ENCODE measurements at places on chromosomes 5 and 9. TPM values are rescaled to one million over a fixed set of nuclear protein-coding genes. Genes with fewer than 3 reads are reported as not detected.

The CYSRT1 gene
- total RNA-seq, result 0.51 TPM

The DND1 gene
- total RNA-seq, result under 0.01 TPM

The CNTNAP3 gene
- total RNA-seq, result under 0.01 TPM

The ARL14EPL gene
- not detected for total RNA-seq

The PCDHA12 gene
- total RNA-seq, result 0.50 TPM

The SLC6A18 gene
- total RNA-seq, result not detected

The SLC6A3 gene
- total RNA-seq, result not detected

The OBP2B gene
- not detected for total RNA-seq

The ANKRD33B gene
- 7.8 TPM for total RNA-seq

The CLTB gene
- total RNA-seq, result 94.3 TPM

The ORM2 gene
- not detected for total RNA-seq

The PCDHB11 gene
- 0.77 TPM for total RNA-seq

The BTNL3 gene
- not detected for total RNA-seq

The HSPB3 gene
- 21.1 TPM for total RNA-seq

DNA sequence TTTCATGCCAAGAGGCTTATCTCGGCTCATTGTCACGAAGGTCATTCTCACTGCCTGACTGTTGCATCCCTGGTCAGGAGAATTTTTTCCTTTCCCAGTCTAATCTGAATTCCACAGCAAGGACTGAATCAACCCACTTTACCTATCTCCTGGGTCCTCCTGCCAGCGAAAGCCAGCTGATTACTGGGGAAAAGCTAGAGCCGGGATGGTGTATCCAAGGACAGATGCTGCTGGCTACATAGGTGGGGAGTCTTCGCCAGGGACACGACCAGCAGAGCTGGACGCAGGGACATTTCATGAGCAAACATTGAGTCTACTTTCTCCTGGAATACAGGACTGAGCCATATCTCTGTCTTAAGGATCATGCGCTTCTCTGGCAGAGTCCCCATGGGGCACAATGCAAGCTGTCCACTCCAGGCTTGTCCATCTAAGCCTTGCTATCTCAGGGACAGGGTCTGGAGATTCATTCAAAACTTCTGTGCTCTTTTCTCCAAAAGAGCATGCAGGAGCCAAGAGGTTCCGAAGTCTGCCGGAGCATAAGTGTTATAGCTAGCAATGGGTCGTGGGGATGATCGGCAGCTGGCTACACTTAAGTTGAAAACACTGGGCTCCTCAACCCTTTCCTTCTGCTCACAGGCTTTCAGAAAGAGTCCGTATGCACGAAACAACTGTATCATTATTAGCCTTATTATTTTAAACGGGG is 6.5 kb upstream of the HAND1 start:
- peaks cover 79% of the 10 kb centered on the region for H3K27me3 ChIP-seq
- no peak for DNase-seq
- H3K4me1 ChIP-seq, result no peaks in the 10 kb centered on the region
- no peaks in the 10 kb centered on the region for H3K36me3 ChIP-seq
- H3K4me3 ChIP-seq, result no peak overlapping the region

DNA sequence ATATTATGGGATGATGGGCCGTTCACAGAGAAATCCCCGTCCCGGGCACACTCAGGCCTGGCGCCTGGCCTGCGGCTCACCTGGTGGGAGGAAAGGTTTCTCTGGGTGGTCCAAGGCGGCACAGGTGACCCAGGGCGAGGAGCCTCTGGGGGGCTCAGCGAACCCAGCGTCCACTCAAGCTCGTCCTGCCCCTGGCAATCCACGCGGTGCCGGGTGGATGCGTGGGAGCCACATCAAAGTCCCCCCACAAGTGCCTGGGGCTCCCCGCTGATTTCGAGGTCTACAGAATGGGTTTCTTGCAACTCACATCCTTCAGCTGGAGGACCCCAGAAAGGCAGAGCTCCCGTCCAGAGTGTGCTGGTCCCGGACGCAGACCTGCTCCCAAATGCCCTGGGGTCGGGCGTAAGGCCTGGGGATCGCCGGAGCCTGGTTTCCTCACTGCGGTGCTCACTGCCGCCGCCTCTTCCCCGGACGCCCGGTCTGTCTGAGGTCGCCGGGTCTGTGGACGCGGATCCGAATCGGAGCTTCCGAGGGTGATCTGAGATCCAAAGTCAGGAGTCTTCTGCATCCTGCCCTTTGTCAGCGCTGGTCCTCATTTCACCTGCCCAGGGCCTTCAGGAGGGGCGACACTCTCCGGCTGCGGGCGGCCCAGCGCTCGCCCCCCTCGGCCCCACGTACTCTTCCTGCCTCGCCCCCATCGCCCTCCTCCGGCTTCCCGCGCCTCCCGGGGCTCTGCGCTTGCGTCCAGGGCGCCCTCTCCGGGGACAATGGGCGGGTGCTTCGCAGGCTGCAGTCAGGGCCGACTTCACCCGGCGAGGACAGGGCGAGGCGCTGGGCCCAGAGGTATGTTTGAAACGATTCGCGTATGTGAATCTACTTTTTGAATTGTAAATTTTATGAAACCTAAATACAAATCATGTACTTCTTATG is 20.0 kb upstream of the RUFY1 start:
- H3K36me3 ChIP-seq, result no peaks in the 10 kb centered on the region
- DNase-seq, result peak; percentile 48
- H3K4me1 ChIP-seq, result no peaks in the 10 kb centered on the region
- no peaks in the 10 kb centered on the region for H3K27me3 ChIP-seq
- peak overlapping the region; percentile 40 for H3K4me3 ChIP-seq

GRCh38 chr5:152393441-152393840 is 11.6 kb downstream of the NMUR2 start:
- no peaks in the 10 kb centered on the region for H3K36me3 ChIP-seq
- no peaks in the 10 kb centered on the region for H3K4me1 ChIP-seq
- H3K27ac ChIP-seq, result no peak overlapping the region
- H3K27me3 ChIP-seq, result no peaks in the 10 kb centered on the region
- DNase-seq, result no peak
- H3K4me3 ChIP-seq, result no peak overlapping the region

GRCh38 chr9:23665635-23666034 is 160.4 kb downstream of the ELAVL2 start:
- no peak overlapping the region for H3K27ac ChIP-seq
- no peak overlapping the region for H3K4me3 ChIP-seq
- H3K4me1 ChIP-seq, result no peaks in the 10 kb centered on the region
- no peak for DNase-seq
- H3K36me3 ChIP-seq, result no peaks in the 10 kb centered on the region
- H3K27me3 ChIP-seq, result no peaks in the 10 kb centered on the region

- H3K27me3 ChIP-seq, result no peaks in the 10 kb centered on the region
- no peaks in the 10 kb centered on the region for H3K36me3 ChIP-seq
- H3K4me3 ChIP-seq, result no peak overlapping the region
- peak; percentile 94 for DNase-seq
These were observed 142.4 kb downstream of the EDIL3 start for GRCh38 chr5:84242286-84242685.

GRCh38 chr9:130241198-130241535 is 24.4 kb upstream of the HMCN2 start:
- no peaks in the 10 kb centered on the region for H3K27me3 ChIP-seq
- no peak overlapping the region for H3K4me3 ChIP-seq
- peaks cover 2% of the 10 kb centered on the region for H3K4me1 ChIP-seq
- H3K27ac ChIP-seq, result no peak overlapping the region
- no peaks in the 10 kb centered on the region for H3K36me3 ChIP-seq

DNA sequence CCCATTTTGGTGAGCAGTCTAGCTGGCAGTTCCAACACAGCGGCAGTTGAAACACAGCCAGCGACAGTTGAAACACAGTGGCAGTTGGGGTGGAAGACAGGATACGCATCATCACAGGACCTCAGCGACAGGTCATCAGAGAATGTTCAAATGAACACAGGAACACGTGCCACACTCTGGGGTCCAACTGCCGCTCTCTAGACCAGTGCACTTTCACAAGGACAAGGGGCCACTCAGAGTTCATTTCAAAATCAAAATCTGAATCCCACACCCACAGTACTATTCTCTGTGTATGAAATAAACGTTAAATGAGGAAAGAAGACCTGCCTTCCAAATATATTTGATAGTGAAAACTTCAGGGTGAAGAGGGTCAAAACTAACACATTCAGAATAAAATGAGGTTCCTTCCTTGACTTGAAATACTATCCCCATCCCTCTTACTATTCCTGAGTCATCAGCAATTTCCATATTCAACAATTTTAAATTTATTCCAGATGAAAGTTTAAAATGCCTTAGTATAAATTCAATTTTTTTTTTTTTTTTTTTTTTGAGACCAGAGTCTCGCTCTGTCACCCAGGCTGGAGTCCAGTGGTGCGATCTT is 53.0 kb upstream of the SIMC1 start:
- H3K36me3 ChIP-seq, result no peaks in the 10 kb centered on the region
- H3K4me3 ChIP-seq, result no peak overlapping the region
- no peaks in the 10 kb centered on the region for H3K27me3 ChIP-seq
- DNase-seq, result no peak
- peaks cover 2% of the 10 kb centered on the region for H3K4me1 ChIP-seq
- peak overlapping the region; percentile 27 for H3K27ac ChIP-seq

GRCh38 chr5:117454716-117455212 is 880.1 kb upstream of the SEMA6A start:
- H3K27me3 ChIP-seq, result no peaks in the 10 kb centered on the region
- peak; percentile 15 for DNase-seq
- no peaks in the 10 kb centered on the region for H3K36me3 ChIP-seq
- H3K4me3 ChIP-seq, result no peak overlapping the region
- no peaks in the 10 kb centered on the region for H3K4me1 ChIP-seq

- H3K27me3 ChIP-seq, result no peaks in the 10 kb centered on the region
- peak; percentile 63 for DNase-seq
- peaks cover 33% of the 10 kb centered on the region for H3K36me3 ChIP-seq
These were observed 42.3 kb downstream of the JADE2 start for GRCh38 chr5:134567641-134568336.

GRCh38 chr5:114415760-114416159 is 53.9 kb downstream of the KCNN2 start:
- H3K27ac ChIP-seq, result no peak overlapping the region
- no peak for DNase-seq
- H3K4me1 ChIP-seq, result no peaks in the 10 kb centered on the region
- H3K36me3 ChIP-seq, result no peaks in the 10 kb centered on the region
- H3K27me3 ChIP-seq, result no peaks in the 10 kb centered on the region

GRCh38 chr5:86917117-86917579 is 299.4 kb downstream of the COX7C start:
- H3K36me3 ChIP-seq, result no peaks in the 10 kb centered on the region
- H3K4me3 ChIP-seq, result no peak overlapping the region
- DNase-seq, result peak; percentile 37

GRCh38 chr5:158880483-158881001 is 219.2 kb downstream of the EBF1 start:
- H3K4me3 ChIP-seq, result no peak overlapping the region
- H3K27me3 ChIP-seq, result no peaks in the 10 kb centered on the region
- H3K27ac ChIP-seq, result no peak overlapping the region
- peaks cover 2% of the 10 kb centered on the region for H3K4me1 ChIP-seq
- no peaks in the 10 kb centered on the region for H3K36me3 ChIP-seq

DNA sequence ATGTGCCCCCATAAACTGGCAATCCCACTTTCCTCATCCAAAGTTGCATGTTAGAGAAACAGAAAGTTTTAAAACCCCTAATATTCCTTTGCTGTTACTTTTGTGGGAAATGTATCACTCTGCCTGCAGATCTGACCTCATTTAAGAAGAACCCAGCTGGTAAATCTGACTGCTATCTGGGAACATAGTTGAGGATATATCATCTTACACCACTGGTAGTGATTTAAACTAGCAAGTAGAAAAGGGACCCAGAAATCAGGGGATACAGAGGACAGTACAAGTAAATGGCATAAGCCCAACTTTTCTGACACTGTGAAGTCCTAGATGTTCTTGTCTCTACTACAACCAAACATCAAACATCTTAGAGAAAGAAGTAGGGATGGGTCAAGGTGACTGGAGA is 1060.5 kb upstream of the DMAC1 start:
- peaks cover 11% of the 10 kb centered on the region for H3K27me3 ChIP-seq
- no peak overlapping the region for H3K4me3 ChIP-seq
- no peak overlapping the region for H3K27ac ChIP-seq
- H3K36me3 ChIP-seq, result no peaks in the 10 kb centered on the region
- H3K4me1 ChIP-seq, result no peaks in the 10 kb centered on the region
- DNase-seq, result no peak

- DNase-seq, result no peak
- peaks cover 22% of the 10 kb centered on the region for H3K36me3 ChIP-seq
- peaks cover 16% of the 10 kb centered on the region for H3K4me1 ChIP-seq
- H3K4me3 ChIP-seq, result no peak overlapping the region
These were observed 53.9 kb upstream of the IL17B start for GRCh38 chr5:149432911-149433401.

GRCh38 chr9:114078021-114078780 is at the start of gene AMBP:
Gene AMBP (minus strand): TSS chr9:114078300. CDS start chr9:114078209, 91 bp downstream.
- H3K36me3 ChIP-seq, result no peaks in the 10 kb centered on the region
- peak; percentile 11 for DNase-seq
- no peak within 1 kb of the TSS for H3K27ac ChIP-seq
- H3K27me3 ChIP-seq, result peaks cover 25% of the 10 kb centered on the region
